Progenitor cell of endocrine pancreas (in vitro differentiated cells): ENCODE measurements at places on chromosomes 4 and X.

GRCh38 chrX:10450229-10450958, 170.0 kb downstream of the MID1 start:
- no peak for DNase-seq

GRCh38 chr4:16967722-16968121, 69.3 kb upstream of the LDB2 start:
- DNase-seq = no peak

DNA sequence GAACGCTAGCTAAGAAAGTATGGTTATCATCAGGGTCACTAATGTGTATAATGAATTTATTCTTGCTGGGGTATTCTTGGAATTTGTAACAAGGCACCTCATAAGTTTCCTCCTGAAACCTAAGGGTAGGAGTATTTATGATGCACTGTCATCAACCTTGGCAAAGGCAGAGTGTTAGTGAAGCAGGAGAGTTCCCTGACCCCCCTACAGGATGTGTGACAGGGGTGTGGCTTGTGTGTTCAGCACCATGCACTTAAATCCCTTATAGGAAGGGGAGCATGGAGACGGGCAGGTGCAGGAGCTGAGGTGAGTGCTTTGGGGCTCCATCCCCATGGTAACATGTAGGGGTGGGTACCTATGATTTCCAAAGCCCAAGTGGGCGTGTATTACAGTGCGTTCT, 237.7 kb downstream of the GALNTL6 start:
- no peak for DNase-seq

DNA sequence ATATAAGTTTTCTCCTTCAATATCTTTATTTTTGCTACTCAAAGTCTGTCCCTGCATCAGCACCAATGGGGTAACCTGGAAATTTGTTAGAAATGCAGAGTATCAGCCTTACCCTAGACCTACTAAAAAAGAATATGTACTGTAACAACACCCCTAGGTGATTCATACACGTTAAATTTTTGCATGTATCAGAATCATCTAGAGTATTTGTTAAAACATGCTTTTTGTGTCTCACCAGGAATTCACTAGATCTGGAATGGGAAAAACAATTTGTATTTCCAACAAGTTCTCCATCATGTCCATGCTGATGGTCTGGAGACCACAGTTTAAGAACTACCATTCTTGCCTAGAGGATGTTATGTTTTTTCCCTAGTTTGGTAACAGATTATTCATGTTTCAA, 196.0 kb upstream of the EDNRA start:
- DNase-seq = no peak

DNA sequence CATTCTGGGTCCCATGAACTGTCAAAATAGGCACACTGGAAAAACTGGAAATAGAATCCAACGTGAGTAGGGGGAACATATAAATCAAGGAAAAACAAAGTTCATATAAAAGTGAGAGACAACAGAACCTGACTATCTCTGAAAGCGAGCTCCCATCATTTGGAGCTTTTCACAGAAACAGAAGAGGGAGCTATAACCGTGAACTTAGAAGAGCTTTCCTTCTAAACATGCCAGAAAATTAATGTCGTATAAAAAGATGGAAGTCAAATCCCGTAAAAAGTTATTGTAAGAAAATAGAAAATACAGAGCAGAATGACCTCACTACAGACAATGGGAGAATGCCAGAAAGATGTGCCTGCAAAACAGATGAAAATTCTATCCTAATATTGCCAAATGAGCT, 23.9 kb upstream of the HSD17B10 start:
- DNase-seq = no peak

DNA sequence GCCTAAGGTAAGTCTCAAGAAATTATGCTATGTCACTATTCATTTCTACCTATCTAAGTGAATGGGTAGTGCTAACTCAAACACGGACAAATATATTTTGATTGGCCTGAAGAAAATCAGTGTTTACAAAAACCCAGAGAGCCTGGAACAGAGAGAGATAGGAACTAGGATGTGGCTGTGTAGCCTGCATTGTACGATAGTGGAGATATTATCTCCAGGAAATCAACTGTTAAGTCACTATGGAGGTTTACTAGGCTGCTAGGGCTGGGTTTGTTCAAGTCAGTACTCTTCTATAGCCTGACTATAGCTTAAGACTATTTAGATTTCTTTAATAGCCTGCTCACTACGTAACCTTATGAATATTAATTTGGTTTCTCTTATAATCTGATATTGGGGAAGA, 127.9 kb downstream of the TACR3 start:
- DNase-seq = no peak

GRCh38 chr4:128844931-128845330, 35.4 kb downstream of the JADE1 start:
- no peak for DNase-seq

GRCh38 chrX:44913656-44914531, 40.9 kb downstream of the KDM6A start:
- no peak for DNase-seq

GRCh38 chr4:179536694-179537093, 2094.5 kb upstream of the AGA start:
- DNase-seq = no peak

DNA sequence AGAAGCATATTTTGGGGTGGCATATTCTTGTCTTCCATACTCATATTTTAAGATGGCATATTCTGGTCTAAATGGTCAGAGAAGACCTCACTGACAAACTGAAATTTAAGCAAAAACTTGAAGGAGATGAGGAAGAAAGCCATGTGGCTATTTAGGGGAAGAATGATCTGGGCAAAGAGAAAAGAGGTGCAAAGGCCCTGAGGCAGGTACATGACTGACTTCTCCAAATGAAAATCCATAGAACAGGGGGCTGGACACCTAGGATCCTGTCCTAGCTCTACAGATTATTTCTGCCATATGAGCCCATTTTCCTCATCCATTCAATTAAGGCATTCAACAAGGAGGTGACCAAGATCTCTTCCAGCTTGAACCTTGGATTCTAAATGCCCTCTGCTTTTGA, 105.6 kb downstream of the IRF2 start:
- DNase-seq = no peak

DNA sequence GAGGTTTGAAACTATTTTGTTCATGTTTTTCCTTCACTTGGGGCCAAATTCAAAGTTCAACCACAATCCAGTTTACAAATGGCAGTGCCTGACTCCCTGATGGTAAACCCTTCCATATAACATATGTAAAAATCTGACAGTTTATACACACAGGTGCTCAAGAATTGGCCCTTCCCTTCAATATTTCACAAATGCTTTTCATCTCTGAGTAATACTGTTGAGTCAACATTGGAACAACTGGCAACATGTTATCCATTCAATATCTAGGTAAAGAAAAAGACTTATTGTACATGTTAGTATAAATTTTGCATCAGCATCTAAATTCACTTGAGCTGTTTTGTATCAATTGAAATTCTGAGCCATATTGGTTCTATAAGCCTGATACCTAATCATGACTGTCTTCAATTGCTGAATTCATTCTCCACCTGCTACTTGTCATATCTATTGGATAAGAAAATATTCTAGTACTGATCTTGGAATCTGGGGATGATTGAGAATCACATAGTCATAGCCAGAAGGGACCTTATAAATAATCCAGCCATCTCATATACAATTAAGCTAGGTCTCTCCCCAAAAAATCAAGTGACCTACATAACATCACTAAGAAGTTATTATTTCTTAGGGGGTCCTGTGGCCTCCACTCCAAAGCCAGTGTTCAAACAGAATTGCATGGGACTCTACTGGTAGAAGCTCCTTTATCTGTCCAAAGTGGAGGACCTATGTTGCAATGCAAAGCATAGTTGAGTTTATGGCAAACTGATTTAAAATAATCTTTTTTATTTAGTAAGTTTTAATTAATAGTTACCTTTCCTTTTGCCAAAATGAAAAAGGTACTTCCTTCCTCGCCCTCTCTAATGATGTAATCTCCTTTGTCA, 61.9 kb downstream of the PRKG2 start:
- DNase-seq = no peak

GRCh38 chrX:106302304-106302703, 134.2 kb downstream of the PWWP3B start:
- no peak for DNase-seq

- DNase-seq = no peak
These were observed 212.7 kb upstream of the TAPT1 start for GRCh38 chr4:16438986-16439385.

DNA sequence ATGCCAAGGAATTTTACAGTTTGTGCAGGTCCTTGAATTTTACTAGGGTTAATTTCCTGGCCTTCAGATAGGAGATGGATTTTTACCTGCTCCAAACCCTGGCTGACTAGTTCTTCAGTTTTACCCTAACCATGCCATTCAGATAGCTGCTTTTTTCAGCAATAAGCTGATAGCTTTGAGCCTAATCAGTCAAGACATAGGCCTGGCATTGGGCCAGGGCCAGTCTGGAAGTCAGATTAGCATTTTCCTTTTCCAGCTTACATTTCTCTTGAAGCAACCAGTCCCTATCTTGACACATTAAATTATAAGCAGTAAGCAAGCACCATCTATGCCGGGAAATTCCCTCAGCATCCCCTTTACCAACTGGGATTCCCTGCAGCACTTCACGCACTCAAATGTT, 177.1 kb downstream of the ADGRA3 start:
- DNase-seq = no peak

DNA sequence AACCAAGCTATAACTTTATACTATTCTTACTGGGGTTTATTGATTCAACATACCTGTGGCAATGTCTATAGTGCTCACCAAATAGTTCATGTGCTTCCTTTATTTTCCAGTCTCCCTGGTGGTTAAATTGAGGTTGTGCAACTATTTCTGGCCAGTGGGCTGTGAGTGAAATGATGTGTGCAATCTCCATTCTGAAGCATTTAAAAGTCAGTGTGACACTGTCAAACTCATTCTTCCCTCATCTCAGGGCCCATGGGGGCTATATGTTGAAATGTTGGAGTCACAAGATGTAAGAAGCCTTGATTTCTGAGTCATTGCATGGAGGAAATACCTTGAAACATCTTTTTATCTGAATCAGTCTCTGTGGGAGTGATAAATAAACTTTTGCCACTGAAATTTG, 414.3 kb upstream of the RPS6KA3 start:
- DNase-seq = no peak

GRCh38 chr4:88628746-88629145, 36.5 kb downstream of the HERC3 start:
- no peak for DNase-seq

DNA sequence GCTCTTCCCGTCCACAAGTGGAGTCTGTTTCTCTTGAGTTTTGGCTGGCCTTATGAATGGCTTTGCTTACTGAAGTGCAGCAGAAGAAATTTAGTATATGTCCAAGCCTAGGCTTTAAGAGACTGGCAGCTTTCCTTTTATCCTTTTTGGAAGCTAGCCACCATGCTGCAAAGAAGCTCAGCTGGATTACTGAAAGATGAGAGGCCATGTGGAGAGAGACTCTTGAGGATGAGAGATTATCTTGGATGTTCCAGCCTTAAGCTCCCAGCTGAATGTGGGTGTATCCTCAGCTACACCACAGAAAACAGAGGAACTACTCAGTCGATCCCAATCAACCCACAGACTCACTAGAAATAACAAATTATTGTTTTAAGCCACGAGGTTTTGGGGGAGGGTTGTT, 12.5 kb downstream of the CCNG2 start:
- DNase-seq = no peak

DNA sequence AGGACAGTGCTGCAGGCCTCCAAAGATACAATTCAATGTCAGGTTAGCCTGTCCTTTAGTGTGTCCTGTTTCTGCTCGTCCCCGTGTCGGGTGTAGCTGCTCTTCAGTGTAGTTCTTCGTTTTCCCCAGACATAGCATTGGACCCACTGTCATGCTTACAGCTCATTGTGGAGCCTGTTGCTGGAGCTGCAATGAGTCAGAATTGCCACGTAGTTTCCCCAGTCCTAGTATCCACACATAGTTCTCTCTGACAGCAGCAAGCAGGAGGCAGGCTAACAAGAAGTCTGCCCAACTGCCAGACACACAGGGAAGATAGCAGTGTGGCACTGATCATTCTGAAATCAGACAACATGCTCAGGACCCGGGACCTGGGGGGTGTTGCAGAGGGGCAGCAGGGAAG, 49.2 kb downstream of the MOSPD2 start:
- DNase-seq = no peak

- DNase-seq = no peak
These were observed 32.2 kb downstream of the DCK start for GRCh38 chr4:71025654-71026053.

- DNase-seq = no peak
These were observed 14.8 kb upstream of the RTL5 start for GRCh38 chrX:72146527-72146926.

DNA sequence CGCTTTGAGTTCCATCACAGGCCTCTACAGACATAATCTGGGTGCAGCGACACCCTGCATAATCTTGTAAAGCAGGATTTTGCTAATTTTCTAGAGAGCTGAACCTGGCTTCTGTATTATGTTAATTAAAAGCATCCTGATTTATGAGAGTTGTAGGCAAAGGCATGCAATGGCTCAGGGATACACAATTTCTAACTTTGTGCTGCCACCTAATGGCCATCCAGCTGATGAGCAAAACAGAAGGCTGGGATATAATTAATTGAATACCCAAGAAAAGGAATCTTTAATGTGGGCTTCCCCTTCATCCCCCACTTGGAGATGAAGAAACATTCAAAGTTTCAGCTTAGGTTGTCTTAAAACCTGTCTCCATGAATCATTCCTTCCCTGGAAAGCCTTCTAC, 78.1 kb downstream of the BMP15 start:
- DNase-seq = no peak

DNA sequence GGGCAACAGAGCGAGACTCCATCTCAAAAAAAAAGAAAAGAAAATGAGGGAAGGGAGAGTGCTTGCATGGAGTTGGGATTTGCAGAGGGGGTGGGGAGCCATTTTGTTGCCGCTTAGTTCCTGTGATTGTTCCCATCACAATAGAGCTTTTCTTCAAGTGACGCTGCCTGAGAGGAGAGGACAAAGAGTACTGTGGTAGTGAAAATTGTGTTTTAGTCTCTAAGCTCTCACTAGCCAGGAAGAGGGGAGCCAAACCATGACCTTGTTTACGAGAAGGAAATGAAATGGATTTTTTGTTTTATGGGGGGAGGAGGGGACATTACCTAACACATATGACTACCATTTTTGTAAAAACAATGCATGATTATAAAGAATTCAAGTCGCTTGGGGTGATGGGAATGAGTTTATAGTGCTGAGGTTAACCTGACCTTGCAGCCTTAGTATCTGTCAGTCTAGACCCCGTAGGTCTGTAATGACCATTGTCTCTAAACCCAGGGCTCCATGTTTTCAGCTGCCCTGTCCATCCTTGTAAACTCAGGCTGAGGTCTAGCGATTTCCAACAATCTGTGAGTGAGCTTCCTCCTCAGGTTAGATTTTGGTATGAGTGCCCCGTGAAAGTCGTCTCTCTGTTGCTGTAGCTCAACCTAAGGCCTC, 18.8 kb downstream of the SRD5A3 start:
- no peak for DNase-seq

DNA sequence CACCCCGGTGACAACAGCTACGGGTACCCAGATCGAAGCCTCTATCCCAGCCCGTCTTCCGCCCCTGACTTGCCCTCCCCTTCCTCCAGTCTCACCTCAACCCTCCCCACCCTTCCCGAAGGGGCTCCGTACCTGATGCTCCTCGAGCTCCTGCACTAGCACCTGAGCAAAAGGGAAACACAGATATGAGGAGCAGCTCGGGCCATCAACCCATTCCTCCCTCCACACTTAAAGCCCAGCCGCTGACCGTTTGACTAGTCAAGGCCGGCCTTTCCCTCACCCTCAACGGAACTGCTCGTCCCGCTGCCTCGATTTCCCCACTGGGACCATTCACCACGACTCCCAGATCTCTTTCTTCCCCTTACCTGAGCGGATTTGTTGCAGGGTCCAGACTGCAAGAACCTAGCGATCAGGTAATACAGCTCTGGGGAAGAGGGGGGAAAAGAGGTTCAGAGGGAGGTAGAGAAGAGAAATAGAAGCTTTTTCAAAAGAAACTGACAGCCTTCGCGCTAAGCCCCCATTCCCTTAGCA, 731 bp downstream of the BRWD3 start:
- DNase-seq = no peak
